ENCODE measurements at places on chromosomes 16 and 17.

- no peak for DNase-seq
Observed at GRCh38 chr16:24344784-24345183, 88.6 kb downstream of the CACNG3 start.

- no peak for DNase-seq
Observed at GRCh38 chr16:86088816-86089215, 189.9 kb downstream of the IRF8 start.

DNA sequence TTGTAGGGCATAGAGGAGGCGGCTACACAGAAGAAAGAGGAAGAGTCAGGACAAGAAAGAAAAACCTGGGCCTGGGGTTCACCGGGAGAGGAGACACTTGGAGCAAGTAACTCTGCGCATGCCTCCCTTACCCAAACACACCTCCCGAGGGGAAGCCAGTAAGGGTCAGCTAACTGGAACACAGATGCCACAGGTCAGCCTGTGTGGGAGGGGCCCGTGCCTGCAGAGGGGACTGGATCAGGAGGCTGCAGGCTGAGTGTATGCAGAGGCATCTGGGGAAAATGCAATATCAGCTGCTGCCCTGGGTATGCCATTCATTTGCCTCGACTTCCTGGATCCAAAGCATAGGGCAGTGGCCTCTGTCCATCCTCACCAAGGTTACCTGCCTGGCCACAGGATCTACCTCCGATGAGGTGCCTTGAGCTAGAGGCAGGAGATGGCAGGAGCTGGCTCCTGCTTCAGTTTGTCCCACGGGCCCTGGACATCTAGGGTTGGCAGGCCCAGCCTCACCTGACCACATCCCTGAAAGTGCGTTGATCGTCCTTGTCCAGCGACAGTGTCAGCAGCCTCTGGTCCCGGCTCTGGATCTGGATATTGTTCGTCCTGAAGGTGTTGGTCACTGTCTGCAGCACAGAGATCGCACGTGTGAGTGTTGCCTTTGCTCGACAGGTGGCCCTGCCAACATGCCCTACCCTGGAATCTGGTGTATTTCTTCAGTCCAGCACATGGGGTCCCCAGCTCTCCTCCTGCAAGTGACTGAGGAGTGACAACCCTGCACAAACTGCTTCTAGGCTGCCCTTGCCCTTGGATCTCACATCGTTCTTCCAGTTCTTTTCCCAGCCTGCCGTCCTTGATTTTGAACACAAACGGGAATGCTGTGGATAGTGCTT lies 4.6 kb upstream of the MFSD6L start:
- DNase-seq: no peak

- no peak for DNase-seq
Observed at GRCh38 chr16:4011940-4012629, 104.2 kb downstream of the ADCY9 start.

DNA sequence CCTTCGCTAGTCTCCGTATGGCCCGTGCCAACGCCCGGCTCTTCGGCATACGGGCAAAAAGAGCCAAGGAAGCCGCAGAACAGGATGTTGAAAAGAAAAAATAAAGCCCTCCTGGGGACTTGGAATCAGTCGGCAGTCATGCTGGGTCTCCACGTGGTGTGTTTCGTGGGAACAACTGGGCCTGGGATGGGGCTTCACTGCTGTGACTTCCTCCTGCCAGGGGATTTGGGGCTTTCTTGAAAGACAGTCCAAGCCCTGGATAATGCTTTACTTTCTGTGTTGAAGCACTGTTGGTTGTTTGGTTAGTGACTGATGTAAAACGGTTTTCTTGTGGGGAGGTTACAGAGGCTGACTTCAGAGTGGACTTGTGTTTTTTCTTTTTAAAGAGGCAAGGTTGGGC lies 2.5 kb downstream of the RPL13 start:
- DNase-seq: no peak

- DNase-seq: no peak
Observed at GRCh38 chr16:65532258-65532657, 410.4 kb upstream of the CDH11 start.

DNA sequence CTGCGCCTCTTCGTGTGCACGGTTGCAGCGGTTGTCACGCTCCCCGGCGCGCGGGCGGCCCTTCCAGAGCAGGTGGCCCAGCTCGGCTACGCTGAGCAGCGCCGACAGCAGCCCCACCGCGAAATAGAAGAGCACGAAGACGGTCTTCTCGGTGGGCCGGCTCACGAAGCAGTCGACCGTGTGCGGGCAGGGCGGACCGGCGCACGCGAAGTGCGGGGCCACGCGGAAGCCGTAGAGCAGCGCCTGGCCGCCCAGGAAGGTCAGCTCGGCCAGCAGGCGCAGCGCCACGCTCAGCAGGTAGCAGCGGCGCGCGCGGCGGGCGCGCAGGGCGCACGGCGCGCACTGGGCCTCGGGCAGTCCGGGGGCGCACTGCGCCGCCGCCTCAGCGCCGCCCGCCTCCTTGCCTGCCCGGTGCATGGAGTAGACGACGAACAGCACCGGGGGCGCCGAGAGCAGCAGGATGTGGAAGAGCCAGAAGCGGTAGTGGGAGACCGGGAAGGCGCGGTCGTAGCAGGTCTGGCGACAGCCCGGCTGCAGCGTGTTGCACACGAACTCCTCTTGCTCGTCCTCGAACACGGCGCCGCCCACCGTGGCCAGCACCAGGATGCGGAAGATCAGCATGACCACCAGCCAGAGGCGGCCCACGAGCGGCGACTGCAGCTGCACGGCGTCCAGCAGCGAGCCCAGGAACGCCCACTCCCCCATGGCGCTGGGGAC lies 1.3 kb downstream of the GJD3 start:
- no peak for DNase-seq

GRCh38 chr17:19492141-19492540 lies 41.5 kb upstream of the SLC47A1 start:
- DNase-seq: no peak

GRCh38 chr16:48136547-48137360 lies 19.0 kb downstream of the ABCC12 start:
- DNase-seq: no peak

DNA sequence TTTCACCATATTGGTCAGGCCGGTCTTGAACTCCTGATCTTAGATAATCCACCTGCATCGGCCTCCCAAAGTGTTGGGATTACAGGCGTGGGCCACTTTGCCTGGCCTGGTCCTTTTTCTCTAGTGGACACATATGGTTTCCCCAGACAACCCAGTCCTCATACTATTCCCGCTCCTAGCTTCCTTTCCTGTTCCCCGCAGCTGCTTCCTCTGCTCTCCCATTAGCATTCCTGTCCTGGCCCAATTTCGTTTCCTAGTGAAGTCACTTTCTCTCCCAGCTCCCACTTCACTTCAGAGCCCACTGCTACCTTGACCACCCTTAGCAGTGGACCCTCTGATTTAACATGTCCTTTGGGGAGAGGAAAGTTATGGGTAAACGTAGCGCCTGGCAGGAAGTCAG lies 11.3 kb downstream of the KATNIP start:
- no peak for DNase-seq

GRCh38 chr17:57707892-57708291 lies 37.2 kb downstream of the CCDC182 start:
- DNase-seq: no peak
